ENCODE measurements at places on chromosomes 12 and 14.

DNA sequence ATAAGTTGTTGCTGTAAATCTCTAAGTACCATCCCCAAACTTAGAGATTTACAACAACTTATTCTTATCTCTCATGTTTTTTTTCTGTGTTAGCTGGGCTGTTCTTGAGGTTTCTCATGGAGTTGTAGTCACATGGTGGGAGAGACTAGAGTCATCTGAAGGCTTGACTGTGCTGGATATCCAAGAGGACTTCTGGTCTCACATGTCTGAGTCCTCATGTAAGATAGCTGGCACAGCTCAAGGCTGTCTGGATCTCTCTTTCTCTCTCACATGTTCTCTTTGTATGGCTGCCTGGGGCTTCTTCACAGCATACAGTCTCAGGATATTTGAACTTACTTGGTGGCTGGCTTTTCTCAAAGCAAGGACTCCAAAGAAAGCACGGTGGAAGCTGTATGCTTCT is 63.8 kb downstream of the DACT1 start:
- DNase-seq, result no peak

DNA sequence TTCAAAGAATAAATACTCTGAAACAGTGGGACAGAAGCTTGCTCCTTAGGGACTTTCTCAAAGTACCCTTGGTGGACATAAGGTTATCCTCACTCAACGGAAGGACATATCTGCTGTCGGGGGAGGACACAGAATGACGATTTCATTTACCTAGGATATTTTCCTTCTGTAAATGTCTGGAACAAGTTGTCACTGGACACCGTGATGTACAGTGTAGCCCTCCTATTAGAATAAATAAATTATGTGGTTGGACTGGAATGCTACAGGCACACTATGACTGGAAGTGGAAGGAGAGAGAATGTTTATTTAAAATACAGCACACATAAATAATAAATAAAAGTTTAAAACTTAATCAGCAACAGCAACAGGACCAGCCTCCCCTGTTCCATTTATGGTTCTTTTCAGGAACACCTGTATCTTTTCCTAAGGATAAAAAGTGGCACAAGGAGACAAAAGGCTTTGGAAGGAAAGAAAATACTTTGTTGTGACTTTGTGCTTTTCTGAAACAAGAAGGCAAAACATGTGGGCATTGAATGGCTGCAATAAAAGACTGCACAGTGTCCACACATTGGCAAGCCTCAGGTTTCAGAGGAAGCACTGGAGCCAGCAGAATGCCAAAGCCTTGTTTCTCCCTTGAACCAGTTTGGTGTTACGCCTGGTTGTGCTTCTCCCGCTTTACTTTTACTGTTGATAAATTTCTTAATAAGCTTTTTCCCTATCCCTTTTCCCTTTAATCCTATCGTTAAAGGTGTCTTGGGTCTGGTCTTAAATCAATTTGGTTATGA is 36.8 kb downstream of the FGD4 start:
- no peak for DNase-seq

GRCh38 chr14:91893007-91893406 is 25.7 kb upstream of the TC2N start:
- DNase-seq, result no peak

DNA sequence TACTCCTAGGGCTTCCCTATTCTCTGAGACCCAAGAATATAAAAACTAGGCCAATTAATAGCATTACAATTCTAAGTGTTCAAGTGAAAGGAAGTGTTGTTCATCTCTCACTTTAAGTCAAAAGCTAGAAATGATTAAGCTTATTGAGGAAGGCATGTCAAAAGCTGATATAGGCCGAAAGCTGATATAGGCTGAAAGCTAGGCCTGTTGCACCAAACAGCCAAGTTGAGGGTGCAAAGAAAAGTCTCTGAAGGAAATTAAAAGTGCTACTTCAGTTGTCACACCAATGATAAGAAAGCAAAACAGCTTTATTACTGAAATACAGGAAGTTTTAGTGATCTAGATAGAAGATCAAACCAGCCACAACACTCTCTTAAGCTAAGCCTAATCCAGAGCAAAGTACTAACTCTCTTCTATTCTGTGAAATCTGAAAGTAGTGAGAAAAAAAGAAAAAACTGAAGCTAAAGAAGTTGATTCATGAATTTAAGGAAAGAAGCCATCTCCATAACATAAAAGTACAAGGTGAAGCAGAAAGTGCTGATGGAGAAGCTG is 68.9 kb downstream of the SLC6A15 start:
- no peak for DNase-seq

- no peak for DNase-seq
These were observed 30.9 kb downstream of the ERGIC2 start for GRCh38 chr12:29350080-29350479.

- no peak for DNase-seq
These were observed 48.8 kb downstream of the LTBP2 start for GRCh38 chr14:74563233-74563585.

- DNase-seq, result no peak
These were observed 473.5 kb downstream of the FOXG1 start for GRCh38 chr14:29240066-29240465.

DNA sequence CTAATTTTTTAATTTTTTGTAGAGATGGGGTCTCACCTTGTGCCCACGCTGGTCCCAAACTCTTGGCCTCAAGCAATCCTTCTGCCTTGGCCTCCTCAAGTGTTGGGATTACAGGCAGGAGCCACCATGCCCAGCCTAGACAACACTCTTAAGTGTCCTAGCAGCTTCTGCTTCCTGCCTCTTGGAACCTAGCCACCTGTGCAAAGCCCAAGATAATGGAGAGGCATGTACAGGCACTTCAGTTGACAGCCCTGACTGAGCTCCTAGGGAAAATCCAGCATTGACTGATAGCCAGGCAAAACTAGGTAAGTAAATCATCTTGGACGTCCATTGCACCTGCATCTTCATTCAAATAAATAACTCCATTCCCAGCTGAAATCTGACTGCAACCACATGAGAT is 15.5 kb downstream of the COX14 start:
- DNase-seq, result no peak

- no peak for DNase-seq
These were observed 154.7 kb downstream of the APAF1 start for GRCh38 chr12:98799822-98800221.

GRCh38 chr12:57389033-57389432 is 41.8 kb downstream of the R3HDM2 start:
- DNase-seq, result no peak

- no peak for DNase-seq
These were observed 211.3 kb downstream of the RERGL start for GRCh38 chr12:17878714-17879113.

DNA sequence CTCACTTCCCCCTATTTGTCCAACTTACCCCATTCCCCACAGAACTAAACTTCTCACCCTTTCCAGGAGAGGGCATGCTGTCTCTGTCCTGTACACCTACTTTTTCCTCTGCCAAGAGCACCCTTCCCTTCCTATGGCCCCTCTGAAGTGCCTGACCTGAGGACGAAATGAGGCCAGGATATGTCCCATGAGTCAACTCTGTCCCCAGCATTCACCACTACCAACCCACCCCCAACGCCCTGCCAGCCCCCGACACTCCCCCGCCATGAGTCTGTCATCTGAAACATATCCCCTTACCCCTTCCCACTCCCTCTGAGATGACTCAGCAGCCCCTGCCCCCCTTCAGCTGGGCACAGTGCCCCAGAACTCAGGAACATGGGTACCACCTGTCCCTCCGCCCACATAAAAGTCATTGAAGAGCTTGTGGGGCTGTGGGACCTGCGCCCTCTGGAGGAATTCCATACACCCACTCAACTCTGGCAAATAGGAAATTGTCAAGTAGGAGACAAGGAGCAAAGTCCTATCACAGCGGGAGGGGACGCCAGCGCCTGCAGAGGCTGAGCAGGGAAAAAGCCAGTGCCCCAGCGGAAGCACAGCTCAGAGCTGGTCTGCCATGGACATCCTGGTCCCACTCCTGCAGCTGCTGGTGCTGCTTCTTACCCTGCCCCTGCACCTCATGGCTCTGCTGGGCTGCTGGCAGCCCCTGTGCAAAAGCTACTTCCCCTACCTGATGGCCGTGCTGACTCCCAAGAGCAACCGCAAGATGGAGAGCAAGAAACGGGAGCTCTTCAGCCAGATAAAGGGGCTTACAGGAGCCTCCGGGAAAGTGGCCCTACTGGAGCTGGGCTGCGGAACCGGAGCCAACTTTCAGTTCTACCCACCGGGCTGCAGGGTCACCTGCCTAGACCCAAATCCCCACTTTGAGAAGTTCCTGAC is 26.3 kb downstream of the ITGA7 start:
- DNase-seq, result no peak

GRCh38 chr12:8871068-8871467 is 43.2 kb upstream of the PHC1 start:
- no peak for DNase-seq

- no peak for DNase-seq
These were observed 344.5 kb upstream of the SFSWAP start for GRCh38 chr12:131366261-131366871.

DNA sequence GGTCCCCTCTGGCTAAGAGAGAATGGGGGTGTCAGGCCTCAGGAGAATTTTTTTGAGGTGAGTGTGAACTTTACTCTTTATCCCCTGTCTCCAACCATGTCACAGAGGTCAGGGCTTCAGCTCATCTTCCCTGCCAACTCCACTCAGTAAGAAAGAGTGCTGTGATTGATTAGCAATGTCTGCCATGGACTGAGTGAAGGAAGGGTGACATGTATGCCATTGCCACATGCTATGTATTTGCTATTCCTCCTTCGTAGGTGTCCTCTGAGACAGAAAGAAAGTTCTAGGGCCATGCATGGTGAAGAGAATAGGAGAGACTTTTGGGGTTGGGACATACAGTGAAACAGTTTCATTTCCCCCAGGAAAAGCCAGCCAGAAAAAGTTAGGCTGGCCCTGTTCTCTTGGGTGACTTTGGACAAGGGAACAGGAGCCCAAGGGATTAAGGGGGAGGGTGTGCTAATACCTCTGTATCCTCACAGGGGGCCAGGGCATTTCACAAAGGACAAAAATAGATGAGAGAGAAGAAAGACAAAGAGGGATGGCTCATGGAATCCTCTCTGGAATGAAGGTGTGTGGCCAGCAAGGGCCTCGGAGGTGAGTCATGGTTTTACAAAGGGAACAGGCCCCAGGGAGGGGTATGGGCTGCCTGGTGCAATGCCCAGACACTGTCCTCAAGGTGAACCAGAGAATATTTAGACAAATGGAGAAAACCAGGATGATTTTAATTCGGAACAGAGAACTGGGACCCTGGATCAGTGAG is 13.9 kb upstream of the MYL2 start:
- no peak for DNase-seq

- no peak for DNase-seq
These were observed at the start of gene DTX3 for GRCh38 chr12:57604454-57604991. Gene DTX3 (plus strand): TSS chr12:57604824. CDS start chr12:57606518, 1,694 bp downstream.

- DNase-seq, result no peak
These were observed 461.0 kb downstream of the GXYLT1 start for GRCh38 chr12:41683513-41684240.

- no peak for DNase-seq
These were observed 69.4 kb upstream of the DYRK2 start for GRCh38 chr12:67578976-67579661.

DNA sequence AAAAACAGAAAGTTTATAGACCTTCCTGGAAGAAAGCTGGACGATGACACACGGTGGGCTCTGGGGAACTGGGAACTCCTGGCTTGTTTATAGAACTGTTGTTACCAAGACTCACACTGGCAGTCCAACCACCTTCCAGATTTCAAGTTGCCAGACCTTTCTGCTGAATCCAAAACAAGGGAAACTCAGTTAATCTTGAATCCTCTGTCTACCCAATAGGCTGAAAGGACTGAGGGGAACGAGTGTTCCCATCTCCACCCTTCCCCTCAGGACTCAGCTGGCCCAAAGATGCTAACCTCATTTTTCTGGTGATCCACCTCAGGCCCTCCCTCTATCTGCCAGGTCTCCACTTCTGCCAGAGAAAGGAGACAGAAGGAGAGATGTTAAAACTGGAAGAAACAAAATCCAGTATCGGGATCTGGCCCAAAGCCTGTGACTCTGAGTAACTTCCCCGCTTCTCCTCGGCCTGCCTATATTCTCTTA is 231.4 kb downstream of the ANO2 start:
- DNase-seq, result no peak

DNA sequence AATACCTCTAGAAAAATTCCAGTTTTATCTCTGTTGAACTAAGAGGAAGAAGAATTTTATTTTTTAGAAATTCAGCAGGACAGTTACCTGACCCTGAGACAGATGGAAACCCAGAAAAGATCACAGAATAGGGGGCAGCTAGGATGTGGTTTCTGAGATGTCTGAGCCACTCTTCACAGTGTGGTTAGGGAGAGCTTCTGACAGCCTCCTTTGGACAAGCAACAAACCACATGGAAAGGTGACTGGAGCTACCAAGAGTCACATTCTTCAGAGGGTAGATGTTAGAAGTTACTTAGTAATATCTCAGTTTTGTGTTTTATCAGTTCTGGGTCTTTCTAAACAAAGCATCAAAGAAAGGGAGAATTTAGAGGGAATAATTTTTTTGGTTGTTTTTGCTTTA is 117.3 kb upstream of the NAP1L1 start:
- no peak for DNase-seq

DNA sequence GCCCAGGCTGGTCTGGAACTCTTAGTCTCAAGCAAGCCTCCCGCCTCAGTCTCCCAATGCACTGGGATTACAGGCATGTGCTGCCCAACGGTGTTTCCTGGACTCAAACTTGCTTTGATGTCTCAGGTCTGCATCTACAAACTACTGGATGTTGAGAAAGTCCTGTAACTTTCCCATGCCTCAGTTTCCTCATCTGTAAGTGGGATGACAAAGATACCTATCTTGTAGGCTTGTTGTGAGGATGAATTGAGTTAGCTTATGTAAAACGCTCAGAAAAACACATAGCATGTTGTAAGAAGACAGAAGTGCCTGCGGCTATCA is 63.6 kb upstream of the NUDT4 start:
- no peak for DNase-seq

DNA sequence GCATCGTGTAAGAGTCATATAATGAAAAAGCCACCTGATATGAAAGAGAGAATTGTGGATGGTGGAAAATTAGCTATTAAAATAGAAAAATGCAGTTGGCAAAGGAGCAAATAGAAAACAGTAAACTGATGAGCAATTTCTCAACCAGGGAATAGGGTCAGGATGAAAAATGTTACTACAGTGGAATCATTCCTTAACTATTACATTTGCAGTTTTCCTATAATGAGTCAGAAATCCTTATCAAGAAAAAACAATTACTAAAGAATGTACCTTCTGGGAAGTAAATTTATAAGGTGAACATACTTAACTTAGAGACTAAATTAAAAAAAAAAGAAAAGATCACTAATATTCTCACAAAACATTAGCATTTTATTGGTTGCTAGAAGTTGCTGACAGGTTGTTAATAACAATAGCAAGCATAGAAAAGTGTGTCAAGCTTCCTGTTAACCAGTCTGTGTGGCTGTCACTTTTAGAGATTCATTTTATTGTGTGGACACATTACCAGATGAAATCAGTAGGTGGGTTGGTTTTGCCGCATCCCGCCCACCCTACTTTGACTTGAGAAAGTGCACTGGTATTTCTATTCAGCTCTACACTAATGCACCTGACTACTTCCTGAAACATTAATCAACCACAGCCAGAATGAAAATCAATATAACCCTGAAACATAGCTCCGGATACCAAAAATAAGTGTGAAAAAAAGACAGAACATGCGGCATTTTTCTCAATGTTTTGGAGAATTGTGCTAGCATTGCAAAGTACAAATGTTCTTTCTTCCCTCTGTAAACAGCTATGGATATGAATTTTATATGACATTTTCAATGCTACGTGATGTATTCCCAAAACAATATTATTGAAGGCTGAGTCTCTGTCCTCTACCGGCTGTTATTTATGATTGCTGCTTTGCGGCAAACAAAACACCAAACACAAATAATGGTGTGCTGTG is 576.7 kb downstream of the SLC16A7 start:
- DNase-seq, result no peak

- DNase-seq, result no peak
These were observed 114.3 kb upstream of the PDZRN4 start for GRCh38 chr12:41073633-41074472.
